Kidney (tissue), 22 donors: ENCODE measurements at places on chromosomes 11 and 22.

- peak; percentile 80 for DNase-seq
These were observed at the start of gene IFTAP for GRCh38 chr11:36594316-36594989. TSS of gene IFTAP (plus strand) at chr11:36594502. CDS start at chr11:36610104, 15,602 bp downstream.

DNA sequence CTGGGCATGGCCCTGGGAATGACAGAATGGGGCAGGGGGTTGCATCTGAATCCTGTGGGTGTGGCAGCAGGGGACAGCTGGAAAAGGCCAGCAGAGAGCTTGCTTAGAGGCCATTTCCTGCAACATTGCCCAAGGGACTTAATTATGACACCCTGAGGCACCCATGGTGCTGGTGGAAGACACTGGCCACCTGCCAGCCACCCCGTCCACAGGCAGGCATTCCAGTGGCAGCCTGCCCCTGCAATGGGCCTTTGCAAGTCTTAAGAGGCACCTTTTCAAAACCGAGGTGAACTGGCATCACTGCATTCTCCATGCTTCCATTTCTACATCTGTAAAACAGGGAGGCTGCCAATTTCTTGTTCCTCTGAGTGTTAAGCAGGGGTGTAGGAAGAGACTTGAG lies 21.6 kb upstream of the SUSD2 start:
- DNase-seq, result no peak

GRCh38 chr11:21385669-21386440 lies 716.5 kb downstream of the NELL1 start:
- DNase-seq, result no peak

GRCh38 chr11:76892306-76892705 lies 31.6 kb downstream of the ACER3 start:
- no peak for DNase-seq

GRCh38 chr11:19903620-19904069 lies 191.0 kb downstream of the NAV2 start:
- DNase-seq, result peak; percentile 87

DNA sequence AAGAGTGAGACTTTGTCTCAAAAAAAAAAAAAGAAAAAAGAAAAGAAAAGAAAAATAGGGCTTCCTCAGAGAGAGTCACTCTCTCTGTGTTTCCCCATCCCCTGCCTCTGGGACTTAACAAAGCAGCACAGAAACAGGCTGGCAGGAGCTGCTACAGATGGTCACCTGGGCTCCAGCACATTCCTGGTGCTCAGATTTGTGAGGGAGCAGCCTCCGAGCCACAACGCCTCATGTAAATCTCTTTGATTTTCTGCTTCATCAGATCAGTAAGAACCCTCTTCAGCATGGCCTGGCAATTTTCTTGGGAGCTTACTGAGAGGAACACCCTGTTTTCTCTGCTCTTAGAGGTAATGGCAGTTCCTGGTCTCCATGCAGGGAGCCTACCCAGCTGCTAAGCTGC lies 15.2 kb upstream of the LDHA start:
- peak; percentile 24 for DNase-seq
